Stimulated activated CD8-positive, alpha-beta memory T cell treated with anti-CD3 and anti-CD28 coated beads, Interleukin-15, amount 100 ng/mL, for 24 hours (primary cell): ENCODE measurements at places on chromosomes 2 and 18.

DNA sequence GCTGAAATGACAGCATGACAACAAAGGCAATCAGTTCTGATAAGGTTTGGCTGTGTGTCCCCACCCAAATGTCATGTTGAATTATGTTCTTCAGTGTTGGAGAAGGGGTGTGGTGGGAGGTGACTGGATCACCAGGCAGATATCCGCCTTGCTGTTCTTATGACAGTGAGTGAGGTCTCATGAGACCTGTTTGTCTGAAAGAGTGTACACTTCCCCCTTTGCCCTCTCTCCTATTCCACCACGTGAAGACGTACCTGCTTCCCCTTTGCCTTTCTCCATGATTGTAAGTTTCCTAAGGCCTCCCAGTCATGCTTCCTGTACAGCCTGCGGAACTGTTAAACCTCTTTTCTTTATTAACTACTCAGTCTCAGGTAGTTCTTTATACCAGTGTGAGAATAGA is 553.0 kb downstream of the DCDC2C start:
- DNase-seq = no peak

GRCh38 chr2:141195087-141195486 is 935.7 kb downstream of the LRP1B start:
- DNase-seq = no peak

GRCh38 chr2:16151281-16151570 is 210.9 kb downstream of the MYCN start:
- DNase-seq = no peak

DNA sequence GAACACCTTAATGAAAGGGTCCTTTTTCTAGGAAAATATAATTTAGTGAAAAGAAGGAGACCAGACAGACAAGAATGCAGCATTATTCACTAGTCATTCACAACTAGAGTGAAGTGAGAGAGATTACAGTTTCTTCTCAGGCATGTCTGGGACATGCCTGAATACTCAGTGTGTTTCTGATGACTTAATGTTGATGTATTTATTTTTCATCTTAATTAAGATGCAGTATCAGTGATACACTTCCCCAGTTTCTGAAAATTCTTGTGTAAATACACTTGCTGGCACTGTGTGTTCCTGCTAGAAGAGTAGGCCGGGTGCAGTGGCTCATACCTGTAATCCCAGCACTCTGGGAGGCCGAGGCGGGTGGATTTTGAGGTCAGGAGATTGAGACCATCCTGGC is 143.6 kb downstream of the MYO3B start:
- DNase-seq = no peak

DNA sequence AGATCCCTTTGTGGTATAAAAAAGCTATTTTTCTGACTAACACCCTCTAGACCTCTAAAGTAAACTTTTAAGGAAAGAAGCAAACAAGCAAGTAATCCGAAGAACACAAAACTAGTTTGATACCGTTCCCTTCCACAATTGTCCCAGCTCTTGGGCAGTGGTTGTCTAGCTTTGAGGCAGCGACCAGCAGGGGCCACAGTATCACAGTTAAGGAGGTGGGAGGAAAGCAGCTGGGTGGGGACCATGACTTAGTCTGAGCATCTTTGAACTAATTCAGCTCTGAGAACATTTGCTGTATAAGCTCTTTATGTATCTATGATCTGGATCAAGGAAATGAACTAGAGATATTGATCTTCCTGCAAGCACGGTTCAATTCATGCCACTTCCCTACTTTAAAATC is 51.0 kb downstream of the SF3B1 start:
- no peak for DNase-seq

DNA sequence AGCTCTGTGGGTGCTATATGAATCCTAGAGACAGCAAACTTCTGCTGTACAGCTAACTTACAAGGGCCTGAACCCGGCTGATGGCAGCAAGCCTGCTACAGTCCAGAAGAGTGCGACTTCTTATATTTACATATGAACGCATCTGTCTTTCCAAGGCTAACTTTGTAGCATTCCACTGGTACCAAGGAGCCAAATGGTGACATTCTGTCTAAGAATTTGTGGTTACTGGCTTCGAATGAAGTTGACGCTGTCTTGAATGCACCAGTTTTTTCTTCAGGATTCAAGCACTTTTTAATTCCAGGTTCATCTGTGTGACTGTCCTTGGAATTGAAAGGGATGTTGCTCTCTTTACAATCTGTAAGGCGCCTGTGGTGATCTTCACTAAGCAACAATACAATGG is 42.4 kb downstream of the THUMPD2 start:
- DNase-seq = no peak

- DNase-seq = no peak
Observed at GRCh38 chr18:45044787-45045186, 364.1 kb downstream of the SETBP1 start.

DNA sequence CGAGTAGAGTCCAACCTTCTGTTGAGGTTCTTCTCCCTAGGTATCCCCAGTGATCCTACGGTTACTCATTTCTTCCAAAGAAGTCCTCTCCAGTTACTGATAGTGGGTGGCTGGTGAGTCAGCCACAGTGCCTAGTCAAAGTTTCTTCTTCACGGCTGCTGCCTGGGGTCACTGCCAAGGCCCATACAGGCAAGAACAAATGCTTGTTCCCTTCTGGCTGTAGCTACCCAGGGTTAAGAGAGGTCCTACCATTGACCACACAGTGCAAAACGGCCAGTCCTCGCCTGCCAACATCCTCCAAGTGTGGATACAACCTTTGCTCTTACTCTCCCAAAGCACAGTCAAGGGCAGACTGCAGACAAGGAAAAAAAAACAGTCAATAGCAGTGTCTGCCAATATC is 2.9 kb upstream of the PTPN4 start:
- no peak for DNase-seq

DNA sequence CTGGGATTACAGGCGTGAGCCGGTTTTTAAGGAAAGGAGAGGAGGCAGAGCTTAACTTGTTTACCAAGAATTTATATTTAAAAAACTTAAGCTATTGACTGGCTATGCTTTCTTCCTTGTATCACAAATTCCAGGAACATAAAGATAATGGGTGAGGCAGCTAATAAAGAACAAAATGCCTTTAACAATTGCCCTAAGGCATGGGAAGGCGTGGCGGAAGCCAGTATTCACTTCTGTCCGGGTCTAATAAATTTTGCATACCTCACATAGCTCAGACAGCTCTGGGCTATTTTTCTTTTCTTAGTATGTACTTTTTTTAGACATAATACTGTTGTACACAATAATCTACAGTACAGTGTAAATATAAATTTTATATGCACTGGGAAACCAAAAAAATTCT is 1.0 kb upstream of the LDAH start:
- DNase-seq = no peak

GRCh38 chr2:226860087-226860486 is 24.2 kb downstream of the RHBDD1 start:
- no peak for DNase-seq

DNA sequence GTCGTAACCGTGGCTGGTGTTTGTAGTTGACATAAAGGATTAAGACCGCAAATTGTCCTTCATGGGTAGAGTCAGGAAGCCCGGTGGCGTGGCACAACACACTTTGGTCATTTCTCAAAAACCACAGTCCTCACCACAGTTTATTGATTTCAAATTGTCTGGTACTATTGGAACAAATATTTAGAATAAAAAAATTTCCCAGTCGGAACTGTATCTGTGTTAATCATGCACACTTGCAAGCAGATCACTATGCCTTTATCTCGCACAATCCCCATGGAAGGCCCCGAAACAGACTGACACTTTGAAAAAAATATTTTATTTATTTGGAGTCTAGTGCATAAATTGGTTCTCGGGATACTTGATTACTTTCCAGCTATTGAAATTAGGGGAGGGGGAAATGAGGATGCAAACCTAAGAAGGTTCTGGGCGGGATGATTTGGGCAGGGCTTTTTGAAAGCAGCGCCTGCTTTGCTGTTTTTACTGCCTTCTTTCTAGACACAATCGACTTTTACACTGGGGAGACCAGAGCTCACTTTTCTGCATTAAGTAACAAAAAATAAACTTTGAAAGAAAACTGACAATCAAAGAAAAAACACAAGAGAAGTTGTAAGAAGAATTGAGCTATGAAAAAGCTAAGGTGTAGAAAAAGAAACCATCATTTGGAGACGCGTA is 15.4 kb upstream of the HOXD1 start:
- DNase-seq = no peak

DNA sequence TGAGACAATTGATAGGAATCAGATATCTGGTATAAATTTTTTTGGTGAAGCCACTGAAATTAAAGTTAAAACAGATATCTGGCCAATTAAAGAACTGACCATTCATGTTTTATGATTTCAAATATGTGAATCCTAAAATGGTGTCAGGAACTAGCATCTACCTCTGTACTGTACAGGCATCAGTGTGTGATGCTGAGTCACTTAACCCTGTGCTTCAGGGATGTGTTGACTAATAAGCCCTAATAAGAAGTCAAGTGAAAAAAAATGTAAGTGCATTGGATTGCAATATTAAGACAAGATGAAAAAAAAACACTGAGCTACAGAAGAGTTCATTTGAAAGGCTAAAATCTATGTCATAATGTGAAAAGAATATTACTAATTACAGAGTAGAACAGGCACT is 9.1 kb upstream of the UNC80 start:
- no peak for DNase-seq

- DNase-seq = no peak
Observed at GRCh38 chr2:127411653-127412369, 6.4 kb upstream of the PROC start.

DNA sequence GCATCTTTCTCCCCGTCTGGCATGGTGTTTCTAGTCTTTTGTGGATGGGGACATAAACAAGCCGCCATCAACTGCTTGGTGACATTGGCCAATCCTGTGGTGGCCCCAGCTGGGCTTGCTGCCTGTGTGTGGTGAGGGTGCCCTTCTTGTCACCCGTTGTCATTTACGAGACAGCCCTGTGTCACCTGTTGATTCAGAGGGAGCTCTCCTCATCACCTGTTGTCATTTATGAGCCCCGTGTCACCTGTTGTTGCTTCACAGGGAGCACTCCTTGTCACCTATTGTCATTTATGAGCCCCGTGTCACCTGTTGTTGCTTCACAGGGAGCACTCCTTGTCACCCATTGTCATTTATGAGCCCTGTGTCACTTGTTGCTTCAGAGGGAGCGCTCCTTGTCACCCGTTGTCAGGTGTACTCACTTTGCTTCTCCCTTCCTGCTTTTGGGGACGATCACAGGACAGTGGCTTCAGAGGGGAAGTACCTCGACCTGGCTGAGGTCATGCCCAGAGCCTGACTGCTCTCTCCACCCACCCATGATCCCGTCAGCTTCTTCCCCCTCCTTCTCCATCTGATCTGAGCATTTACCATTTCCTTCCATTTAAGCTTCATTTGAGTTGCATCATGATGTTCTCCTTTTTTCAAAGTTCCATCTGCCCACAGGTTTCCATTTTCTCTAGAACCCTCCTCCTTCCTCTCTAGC is 29.1 kb downstream of the HPCAL1 start:
- DNase-seq = no peak

GRCh38 chr2:109726379-109727270 is 67.5 kb upstream of the RGPD5 start:
- no peak for DNase-seq

GRCh38 chr18:23341383-23341782 is 111.7 kb upstream of the RIOK3 start:
- DNase-seq = no peak

DNA sequence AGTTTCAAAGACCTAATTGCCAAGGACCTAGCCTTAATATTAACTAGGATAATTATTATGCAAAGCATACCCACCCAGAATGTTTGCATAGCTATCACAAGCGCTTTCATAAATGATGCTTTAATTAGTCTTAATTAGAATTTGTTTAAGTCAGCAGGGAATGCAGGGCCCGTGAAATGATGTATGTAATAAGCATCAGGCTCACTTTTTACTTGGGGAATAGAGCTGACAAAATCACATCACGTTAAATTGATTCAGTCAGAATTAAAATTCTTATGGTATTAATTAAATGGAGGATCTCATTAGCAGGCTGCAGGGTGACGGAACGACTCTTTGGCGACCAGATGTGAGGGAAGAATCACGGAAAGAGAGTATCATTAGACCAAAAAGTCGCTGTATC is 264.5 kb downstream of the GPD2 start:
- DNase-seq = no peak

DNA sequence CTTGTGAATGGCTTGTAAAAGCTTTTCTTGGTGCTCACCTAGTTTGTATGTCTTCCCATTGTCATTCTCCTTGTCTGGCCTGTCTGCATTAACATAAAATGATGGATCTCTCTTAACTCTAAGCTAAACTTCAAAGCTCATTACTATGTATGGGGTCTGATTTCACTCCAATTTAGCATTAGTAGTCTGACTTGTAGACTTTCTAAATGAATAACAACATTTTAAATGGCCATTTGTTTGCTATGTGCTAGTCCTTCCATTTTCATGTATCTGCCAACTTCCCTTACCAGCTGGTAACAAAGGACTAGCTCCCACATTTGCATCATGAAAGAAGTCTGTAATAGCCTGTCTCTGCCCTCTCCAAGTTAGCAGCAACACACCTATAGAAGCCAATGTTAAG is 324.2 kb upstream of the RGPD4 start:
- DNase-seq = no peak

DNA sequence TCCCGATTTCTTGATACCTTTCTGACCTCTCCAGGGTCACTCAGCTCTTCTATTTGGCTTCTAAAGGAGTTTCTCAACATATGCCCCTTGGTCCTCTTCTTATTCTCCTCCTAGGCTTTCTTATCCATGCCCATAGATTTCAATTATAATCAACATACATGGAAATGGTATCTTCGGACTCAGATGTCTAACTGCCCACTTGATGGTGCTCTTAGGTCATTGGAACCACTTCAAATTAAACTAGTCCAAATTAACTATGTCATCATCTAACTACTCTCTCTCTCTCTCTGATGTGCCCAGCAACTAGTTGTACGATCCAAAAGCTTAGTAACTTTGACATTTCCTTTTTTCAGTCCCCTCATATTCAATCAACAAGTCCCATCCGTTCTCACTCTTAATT is 43.2 kb upstream of the GPR75 start:
- no peak for DNase-seq

- no peak for DNase-seq
Observed at GRCh38 chr2:236719192-236719635, 149.6 kb downstream of the ACKR3 start.

GRCh38 chr18:28576941-28577340 is 400.0 kb upstream of the CDH2 start:
- no peak for DNase-seq

DNA sequence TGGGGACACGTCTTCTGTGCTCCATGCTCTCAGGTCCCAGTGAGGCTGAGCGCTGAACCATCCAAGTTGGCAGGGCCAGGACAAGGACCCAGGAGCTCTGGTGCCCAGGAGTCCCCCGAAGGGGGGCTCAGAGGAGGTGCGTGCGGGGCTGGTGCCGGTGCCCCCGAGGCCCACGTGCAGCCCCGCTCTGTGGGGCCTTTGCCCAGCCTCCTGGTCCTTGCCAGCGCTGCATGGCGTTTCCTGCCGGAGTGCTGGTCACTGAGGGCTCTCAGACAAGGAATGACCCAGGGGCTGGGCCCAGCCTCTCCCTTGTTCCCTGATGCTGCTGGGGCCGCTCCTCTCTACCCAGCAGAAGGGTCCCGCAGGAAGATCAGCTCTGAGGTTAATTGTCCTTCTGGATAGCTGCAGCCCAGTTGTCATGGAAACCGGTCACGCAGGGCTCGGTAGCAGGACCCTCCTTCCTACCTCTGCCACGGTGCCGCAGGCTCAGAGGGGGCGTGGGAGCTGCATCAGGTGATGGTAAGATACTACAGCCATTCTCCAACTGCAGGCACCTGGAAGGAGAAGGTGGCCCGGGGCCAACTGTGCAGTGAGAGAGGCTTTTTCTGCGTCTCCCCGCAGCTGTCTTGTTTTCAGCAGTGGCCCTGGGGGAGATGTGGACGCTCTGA is 64.5 kb downstream of the RRM2 start:
- no peak for DNase-seq

GRCh38 chr2:122009561-122009960 is 254.1 kb downstream of the TSN start:
- no peak for DNase-seq
